ENCODE measurements at places on chromosomes 11 and 22. TPM values are rescaled to one million over a fixed set of nuclear protein-coding genes. Genes with fewer than 3 reads are reported as not detected.

DNA sequence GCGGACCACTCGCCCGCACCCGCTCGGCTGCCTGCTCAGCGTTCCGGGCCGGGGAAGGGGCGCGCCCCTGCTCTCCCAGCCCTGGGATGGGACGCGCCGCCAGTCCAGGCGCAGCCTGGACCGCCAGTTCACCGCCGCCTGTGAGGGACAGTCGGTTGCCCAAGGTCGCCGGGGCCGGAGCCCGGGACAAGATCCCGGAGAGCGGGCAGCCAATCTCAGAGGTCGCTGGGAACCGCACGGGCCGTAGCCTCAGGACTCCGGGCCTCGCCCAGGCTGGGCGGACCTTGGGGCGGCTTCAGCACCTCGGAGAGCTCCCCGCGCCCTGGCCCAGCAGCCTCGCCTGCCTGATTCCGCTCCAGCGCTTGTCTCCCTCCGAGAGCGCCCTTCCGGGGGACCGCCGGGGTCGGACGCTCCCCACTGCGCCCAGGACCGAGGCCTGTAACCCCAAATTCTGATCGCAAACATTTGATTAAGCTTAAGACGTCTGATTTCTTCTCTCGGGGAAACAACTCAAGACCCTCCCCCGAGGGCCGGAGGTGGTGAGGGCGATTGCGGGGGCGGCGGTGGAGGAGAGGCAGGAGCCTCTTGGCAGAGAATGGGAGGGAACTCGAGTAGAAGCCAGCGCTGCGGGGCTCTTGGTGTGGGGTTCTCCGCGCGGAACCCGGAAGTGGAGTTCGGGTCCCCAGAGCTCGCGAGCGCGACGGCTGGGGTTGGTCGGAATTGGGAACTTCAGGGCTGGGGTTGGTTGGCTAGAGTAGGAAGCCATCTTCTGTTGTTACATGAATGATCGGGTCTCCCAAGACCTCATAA lies 1.1 kb upstream of the CHRM4 start:
- peak; percentile 95 for DNase-seq

DNA sequence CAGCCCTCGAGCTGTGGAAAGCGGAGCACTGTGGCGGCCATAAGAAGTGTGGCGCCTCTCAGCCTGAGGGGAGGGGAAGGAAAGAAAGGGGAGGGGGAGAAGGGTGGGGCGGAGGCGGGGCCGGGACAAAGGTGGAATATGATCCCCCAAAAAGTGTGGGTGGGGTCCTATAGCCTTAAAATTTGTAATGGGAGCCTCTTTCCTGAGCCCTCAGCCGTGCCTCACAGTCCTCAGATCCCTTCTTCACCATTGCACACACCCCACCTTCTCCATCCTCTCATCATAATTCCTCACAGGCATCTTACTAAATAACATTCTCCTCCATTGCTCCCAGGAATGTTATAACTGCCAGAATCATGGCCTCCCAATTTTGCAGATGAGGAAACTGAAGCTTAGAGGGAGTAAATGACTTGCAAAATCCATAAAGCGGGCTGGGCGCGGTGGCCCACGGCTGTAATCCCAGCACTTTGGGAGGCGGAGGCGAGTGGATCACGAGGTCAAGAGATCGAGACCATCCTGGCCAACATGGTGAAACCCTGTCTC lies 600 bp upstream of the RAB6A start:
- no peak for DNase-seq

- DNase-seq: no peak
Observed at GRCh38 chr11:126654886-126655806, 299.7 kb downstream of the ST3GAL4 start.

DNA sequence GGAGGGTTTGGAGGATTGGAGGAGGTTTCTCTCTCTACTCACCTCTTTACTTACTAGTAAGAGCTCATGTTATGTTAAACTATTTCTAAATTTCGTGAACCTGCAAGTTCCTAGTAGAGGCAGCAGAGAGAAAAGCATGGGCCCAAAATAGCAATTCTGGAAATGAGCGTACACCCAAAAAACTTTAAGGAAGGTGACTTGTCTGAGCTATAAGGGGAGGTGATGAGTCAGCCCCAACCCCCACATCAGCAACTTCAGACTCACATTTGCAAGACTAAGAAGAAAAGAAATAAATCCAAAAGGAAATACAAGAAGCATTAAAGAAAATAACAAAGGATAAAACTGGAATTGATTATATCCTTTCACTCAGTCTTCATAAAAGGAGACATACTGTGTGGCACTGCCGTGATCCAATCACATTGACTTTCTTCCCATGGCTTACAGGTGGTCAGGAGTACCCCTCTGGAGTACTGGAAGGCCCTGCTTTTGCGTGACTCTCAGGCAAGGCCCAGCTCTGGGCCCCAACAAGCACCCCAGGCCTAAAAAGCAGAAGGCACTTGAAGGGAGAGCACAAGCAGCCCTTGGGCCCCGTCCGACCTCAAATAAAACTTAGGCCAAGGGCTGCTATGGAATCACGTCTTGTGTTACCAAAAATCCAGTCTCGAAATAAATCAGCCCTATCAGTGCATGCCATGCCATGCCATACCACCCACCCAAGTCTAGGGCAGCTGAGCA lies 14.3 kb downstream of the PACSIN2 start:
- no peak for DNase-seq

DNA sequence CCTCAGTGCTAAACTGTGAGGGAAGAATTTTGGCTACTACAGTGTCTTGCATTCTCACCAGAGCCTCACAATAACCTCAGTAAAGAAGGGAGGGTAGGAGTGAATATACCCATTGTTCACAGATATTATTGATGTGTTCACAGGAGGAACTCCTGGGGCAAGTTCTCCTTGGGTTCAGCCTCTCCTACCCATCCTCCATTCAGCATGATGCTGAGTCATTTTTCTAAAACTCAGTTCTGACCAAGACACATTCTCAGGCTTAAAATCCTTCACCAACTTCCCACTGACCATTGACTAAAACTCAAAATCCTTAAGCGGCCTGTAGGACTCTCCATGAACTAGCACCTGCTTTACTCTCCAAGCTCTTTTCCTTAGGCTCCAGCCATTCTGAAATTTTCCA lies 48.7 kb downstream of the SYTL2 start:
- DNase-seq: no peak

DNA sequence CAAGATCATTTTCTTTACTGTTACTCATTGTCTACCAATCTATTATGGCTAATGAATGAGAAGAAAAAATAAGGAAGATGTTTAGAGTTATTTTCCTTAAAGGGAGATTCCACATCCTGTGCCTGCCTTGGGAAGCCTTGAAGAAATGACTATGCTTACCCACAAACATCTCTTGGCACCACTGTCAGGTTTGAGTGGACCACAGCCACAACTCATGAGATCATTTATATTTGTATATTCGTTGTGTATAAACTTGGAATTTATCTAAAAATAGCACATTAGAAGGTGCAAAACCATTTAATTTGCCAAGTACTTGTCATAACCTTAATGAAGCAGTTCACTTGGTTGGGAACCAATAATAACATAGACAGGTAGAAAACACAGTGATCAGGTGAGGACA lies 740.8 kb downstream of the DLG2 start:
- DNase-seq: no peak

DNA sequence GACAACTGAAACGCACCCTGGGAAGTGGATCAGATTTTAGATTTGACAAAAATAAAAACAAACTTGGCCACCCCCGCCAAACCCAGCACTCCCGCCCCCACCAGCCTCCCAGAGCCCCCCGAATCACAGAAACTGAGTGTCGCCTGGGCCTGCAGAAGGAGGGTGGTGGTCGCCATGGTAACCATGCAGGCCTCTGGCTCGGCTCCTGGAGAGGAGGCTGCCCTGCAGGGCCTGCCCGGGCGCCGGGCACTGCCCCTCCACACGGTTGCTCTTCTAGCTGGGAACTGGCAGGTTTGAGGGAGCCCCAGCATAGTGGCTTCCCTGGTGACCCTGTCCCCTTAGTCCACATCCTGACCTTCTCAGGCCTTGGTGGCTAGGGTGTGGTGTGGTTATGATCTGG lies 19.3 kb downstream of the CACNA1I start:
- no peak for DNase-seq

- DNase-seq: peak; percentile 96
Observed at GRCh38 chr11:925496-926301, at the start of gene AP2A2. Gene AP2A2 (plus strand): TSS chr11:925870. CDS start chr11:926022, 152 bp downstream.

DNA sequence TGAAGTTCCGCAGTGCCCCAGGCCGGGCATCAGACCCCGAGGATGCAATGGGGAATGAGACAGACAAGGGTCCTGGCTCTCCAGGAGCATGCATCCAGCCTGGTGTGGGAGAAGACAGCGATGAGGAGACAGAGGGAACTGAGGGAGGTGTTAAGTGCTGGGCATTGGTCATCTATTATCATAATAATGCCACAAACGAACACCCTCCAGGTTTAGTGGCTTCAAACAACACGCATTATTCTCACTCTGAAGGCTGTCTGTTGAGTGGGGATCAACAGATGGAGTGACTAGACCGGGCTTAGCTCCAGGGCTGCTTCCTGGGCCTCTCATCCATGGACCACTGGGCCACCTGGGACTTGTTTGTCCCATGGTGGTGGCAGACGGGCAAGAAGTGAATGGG lies 48.6 kb downstream of the MCM5 start:
- DNase-seq: no peak

DNA sequence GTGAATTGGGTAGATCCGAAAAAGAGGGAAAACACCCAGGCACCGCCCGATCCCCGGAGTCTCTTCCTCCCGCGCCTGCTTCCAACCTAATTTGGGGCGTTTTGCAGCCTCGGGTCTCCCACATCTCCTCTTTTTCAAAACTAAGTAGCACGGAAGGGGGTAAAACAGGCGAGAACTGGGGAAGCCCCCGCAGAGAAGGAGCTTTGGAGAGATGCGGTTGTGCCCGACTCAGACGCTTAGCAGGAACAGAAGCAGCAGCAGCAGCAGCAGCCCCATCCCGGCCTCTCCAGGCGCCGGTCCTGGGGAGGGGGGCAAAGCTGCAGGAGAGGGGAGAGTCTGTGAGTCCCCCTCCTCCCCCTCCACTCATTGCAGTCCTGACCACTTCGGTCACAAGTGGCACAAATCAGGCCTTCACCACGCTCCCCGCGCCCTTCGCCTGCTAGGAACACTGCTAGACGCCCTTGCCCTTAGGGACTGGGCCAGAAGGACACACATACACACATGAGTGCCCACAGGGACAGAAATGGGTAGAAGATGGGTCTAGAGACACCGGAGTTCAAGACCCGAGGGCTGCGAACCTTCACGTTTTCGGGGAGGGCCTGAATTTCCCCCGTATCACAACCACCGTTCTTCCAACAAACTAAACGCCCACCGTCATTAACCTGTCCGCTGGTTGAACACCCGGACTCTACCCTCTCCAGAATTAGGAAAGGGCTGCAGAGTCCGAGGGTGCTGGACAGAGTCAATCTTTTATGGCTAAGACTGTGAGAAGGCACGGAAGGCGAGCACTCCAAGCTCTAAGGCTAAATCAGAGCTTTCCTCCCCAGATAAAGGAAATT lies 98.3 kb upstream of the HSD17B12 start:
- DNase-seq: peak; percentile 40

DNA sequence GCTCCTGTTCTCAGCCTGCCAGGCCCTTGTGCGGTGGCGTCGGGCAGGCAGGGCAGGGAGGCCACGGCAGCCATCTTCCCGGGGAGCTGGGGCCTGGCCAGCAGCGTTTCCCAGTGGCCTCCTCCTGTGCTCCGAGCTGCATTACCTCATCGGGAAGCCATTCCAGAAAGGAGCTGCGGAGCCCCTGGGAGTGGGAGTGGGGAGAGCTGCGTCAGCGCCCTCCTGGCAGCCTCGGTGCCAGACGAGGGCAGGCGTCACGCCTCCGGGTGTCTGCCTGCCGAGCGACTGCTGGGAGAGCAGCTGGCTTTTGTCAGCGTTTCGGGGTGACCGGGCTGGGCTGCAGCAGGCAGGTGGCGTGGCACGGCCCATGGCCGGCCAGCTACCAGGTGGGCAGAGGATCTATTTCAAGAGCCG lies 30.9 kb upstream of the WNT7B start:
- DNase-seq: no peak

- no peak for DNase-seq
Observed at GRCh38 chr11:118885831-118886565, 2.3 kb downstream of the CXCR5 start.

DNA sequence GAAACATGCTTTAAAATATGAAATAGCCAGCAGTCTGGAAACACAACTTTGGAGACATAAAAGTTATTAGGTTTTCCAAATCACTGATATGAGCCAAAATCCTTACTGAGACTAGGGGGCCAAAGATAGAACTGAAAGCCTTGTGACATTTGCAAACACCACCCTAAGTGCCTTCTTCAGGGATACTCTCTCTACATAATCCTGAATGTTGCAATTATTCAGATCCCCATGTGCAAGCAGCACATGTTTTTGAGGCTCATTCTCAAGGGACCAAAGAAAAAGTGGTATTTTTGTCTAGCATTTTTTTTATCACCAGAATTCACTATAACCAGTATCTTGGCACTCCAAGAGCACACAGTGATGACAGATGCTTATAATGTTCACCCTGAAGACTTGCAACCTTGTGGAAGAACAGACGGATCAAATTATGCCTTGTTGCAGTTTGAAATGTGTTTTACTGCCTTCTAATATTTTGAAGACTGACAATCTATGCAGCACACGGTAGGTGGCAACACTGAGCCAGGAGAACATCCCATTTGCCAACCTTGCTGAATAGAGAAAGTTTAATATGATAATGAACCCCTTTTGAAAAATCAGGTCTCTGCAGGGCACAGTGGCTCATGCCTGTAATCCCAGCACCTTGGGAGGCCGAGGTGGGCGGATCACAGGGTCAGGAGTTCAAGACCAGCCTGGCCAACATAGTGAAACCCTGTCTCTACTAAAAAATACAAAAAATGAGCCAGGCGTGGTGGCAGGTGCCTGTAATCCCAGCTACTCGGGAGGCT lies 78.5 kb downstream of the PLEKHA7 start:
- peak; percentile 83 for DNase-seq

- no peak for DNase-seq
Observed at GRCh38 chr11:72776844-72777754, 16.7 kb downstream of the STARD10 start.

- no peak for DNase-seq
Observed at GRCh38 chr11:44335052-44335760, 25.3 kb upstream of the ALX4 start.

GRCh38 chr11:86438685-86439084 lies 64.0 kb downstream of the CCDC81 start:
- no peak for DNase-seq

DNA sequence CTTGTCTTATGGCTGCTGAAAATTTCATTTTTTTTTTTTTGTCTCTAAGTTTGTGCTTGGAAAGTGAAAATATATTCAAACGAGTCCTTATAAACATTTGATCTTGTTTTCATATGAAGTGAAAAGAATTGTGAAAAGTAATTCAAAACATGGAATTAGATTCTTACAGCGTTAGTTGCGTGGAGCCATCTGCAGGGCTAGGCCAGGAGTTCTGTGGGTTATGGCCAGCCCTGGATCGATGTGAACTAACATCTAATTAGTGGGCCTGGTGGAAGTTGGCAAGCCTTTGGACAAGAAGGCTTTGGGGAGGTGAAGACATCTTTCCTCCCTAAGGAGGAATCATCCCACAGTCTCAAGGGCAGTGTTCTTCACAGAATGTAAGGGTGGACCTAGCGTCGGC lies 37.2 kb downstream of the PARVA start:
- no peak for DNase-seq

Gene PGR
- 0.04 TPM for total RNA-seq

Gene MS4A4E
- total RNA-seq: not detected

Gene ME3
- total RNA-seq: 3.8 TPM

Gene MMP12
- total RNA-seq: not detected

Gene PHLDA2
- not detected for total RNA-seq
